ENCODE measurements at places on chromosomes 6 and 20.

- no peak for DNase-seq
These were observed 107.8 kb downstream of the COL19A1 start for GRCh38 chr6:69974193-69974592.

- DNase-seq = peak; percentile 14
These were observed 751 bp downstream of the MAP3K4 start for GRCh38 chr6:160992061-160992979.

DNA sequence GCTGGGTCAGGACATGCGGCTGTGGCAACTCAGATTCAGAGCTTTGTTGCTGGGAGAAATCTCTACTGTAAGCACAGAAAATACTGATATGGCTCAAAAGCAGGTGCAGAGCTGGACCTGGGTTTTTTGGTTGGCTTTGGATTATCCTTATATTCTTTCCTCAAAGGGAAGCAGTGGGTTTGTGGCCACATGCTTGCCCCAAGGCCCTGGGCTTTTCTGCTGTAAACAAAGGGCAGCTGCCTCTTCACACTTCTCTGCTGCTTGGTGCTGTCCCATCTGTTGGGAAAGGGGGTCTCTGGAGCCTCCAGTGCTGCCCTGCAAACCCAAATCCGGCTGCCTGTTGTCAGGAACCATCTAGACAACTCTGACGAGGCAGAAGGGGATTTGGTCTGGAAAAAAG, 52.4 kb downstream of the ANKRD6 start:
- DNase-seq = no peak

DNA sequence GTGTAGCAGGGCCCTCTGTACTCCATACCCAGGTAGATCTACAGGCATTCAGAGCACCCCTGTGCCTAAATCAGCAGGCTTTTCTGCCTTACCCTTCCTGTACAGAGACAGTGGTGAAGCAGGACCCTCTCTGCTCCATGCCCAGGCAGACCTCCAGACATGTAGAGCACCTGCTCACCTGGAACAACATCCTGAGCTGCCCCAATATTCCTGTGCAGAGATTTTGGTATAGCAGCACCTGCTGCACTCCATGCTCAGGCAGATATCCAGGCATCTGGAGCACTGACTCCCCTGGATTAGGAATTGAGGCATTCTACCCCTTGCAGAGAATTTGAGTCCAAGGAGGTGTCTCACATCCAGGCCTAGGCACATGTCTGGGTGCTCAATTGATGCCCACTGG, 12.6 kb upstream of the CST1 start:
- no peak for DNase-seq

- DNase-seq = no peak
These were observed 268.3 kb downstream of the PRL start for GRCh38 chr6:22028403-22029090.

GRCh38 chr6:89768324-89768723, 51.3 kb downstream of the MDN1 start:
- no peak for DNase-seq

DNA sequence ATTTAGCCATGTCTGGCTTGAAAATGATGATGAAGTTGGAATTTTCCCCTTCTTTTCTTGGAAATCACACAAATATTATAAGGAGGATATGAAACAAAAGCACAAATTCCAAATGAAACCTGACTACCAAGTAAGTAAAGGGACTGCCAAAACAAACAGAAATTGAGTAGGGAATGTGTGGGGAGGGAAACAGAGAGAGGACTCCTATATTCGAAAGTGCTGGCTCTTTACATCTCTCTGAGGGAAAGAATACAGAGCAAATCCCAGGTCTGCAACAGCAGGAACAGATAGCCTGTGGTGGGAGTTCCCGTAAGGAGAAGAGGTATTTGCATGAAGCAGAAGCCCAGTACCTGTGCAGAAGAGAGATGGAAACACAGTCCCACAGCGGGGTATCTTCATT, 583.7 kb downstream of the EPM2A start:
- no peak for DNase-seq

GRCh38 chr6:36837022-36837339, 2.3 kb downstream of the CPNE5 start:
- DNase-seq = no peak

DNA sequence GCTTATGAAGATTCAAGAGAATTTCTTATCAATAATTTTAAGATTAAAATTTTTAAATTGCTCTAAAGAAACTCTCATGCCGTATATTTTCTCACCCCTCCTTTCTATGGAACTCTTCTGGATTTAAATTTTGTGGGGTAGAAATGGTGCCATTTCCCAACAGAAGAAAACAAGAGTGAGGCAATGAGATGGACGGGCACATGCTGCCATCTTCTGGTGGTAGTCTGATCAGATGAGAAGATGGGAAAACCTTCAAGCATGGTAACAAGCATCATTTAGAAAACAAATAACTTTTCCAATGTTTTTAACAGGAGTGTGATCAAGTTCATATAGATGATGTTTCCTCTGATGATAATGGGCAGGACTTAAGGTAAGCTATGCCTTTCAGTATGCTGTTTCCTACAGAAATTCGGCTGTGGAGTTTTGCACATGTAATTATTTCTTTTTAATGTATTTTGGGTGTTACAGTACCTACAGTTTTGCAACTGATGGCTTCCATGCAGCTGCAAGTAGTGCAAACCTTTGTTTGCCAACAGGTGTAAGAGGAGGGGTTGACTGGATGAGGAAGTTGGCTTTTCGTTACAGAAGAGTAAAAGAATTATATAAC, 271.4 kb downstream of the EYA4 start:
- no peak for DNase-seq

- no peak for DNase-seq
These were observed 80.8 kb upstream of the STMND1 start for GRCh38 chr6:17020889-17021538.

- no peak for DNase-seq
These were observed 40.5 kb downstream of the SAMD5 start for GRCh38 chr6:147548921-147549475.

DNA sequence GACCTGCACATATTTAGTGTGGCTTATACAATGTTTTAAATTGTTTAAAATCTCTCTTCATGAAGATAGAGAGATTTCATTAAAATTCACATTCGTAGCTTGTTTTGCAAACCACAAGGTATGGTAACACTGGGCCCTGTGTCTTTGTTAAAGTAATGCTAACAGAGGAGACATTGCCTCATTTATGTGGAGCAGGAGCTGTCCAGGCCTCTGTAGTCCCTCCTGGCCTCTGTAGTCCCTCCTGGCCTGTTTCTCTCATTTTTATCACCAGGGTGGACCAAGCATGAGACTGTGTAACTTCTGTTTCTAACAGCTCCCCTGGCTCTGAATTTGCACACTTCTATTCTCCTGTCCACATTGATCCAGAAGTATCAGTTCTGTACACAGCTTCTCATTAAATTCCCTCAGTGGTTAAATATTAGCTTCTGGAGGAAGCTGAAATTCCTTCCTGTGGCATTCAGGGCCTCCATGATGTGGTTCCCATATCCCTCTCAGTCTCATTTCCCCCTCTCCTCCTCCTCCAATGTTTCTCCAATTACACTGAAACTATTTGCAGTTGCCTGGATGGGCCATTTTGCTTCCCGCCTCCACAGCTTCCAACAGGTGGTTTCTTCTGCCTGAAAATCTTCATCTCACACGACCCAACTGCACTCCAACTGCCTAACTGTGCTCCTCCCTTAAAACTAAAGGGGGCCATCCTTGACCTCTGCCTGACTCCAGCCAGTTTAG, 340.4 kb downstream of the SYNE1 start:
- DNase-seq = no peak

DNA sequence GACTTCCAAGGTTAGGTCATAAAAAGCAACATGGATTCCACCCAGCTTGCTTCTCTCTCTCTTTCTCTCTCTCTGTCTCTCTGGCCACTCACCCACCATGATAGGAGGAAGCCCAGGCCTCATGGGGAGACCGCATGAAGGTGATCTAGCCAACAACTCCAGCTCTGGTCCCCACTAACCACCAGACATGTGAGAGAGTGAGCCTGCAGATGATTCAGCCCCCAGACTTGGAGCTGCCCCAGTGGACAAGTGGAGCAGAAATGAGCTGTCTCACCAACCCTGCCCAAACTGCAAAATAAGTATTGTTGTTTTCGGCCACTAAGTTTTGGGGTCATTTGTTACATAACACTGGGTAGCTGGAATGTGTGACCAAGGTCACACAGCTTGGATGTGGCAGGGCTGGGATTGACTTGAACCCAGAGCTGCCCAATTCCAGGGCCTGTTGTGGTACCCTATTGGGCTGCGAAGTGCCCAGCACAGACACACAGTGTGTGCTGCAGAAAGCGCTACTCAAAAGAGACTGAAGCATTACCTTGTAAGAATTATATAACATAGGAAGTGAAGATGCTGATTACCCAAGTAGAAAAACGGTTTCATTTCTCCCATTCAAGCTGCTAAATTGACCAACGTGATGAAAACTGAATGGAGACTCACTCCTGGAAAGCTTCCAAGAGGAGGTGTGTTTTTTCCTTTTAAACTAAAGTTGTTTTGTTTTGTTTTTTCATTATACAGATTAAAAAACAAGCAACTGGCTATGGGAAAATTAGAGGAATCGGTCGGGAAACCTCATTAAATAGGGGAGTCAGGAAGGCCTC, 9.1 kb upstream of the TLDC2 start:
- DNase-seq = no peak

DNA sequence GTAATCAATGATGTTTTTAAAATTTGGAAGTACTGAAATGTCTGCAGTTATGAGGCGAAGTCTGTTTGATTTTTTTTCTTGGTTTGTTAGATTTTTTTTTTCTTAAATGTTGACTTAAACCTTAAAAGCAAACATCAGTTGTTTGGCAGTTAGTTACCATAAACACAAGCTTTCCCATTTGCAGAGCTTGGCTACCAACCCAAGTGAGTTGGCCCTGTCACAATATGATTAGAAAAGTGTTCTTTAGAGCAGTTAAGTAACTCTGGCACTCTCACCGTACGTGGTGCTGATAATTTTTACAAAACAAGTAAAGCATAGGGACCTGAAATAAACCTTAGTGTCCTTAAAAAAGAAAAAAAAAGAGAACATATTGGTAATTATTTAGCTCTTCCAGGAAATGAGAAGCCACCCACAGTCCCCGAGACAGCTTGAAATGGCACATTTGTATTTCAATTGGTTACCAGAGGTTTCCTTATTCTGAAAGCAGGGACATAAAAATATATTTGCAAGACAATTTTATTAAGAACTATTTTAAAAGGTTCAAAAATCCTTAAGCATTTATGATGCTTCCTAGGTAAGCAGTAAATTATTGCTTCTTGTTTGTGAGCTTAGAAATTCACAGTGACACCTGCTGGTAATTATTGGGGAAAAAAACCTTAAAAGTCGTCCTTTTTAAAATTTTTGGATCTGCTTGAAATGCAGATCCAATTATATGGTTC, 3.9 kb downstream of the HEY2 start:
- DNase-seq = no peak

- DNase-seq = no peak
These were observed 27.5 kb upstream of the TBXT start for GRCh38 chr6:166194914-166195859.

DNA sequence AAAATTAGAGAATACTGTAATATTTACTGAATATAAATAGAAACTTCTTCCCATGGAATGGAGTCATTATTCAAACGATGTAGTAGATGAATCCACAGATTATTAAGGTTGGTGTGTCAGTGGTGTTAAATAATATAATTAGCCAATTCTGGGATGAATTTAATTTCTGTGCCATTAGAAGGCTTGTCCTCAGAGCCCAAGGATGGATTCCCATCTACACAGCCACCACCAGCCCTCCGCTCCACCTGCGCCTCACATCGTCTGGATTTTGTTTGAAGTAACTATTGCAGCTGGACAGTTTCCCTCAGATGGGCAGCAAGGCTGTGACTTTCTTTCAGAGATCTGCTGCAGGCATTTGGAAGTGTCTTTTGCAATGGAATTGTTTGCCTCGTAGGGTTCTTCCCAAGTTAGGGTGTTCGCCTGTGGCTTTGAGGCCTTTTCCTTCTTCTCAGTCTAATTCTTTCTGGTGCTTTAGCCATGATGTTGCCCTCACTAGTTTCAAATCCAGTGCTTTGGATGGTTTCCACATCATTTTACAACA, 104.7 kb downstream of the AIG1 start:
- no peak for DNase-seq

GRCh38 chr6:154410619-154411072, 54.0 kb upstream of the IPCEF1 start:
- peak; percentile 32 for DNase-seq

DNA sequence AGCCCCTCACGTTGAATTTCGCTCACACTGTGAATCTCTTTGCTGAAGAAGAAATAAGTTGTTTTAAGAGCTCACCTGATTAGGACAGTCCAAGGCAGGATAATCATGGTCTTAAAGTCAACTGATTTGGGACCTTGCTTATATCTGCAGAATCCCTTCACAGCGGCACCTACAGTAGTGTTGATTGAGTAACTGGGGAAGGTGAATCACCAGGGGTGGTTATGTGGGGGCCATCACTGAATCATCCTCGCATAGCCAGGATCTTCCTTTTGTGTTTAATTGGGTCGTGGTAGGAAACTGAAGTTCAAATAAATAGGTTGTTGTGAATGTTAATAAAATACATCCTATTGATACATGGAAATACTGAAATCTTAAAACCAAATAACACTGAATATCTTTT, 20.2 kb upstream of the MICA start:
- peak; percentile 29 for DNase-seq

- DNase-seq = no peak
These were observed 6.9 kb upstream of the CITED2 start for GRCh38 chr6:139381216-139381865.

DNA sequence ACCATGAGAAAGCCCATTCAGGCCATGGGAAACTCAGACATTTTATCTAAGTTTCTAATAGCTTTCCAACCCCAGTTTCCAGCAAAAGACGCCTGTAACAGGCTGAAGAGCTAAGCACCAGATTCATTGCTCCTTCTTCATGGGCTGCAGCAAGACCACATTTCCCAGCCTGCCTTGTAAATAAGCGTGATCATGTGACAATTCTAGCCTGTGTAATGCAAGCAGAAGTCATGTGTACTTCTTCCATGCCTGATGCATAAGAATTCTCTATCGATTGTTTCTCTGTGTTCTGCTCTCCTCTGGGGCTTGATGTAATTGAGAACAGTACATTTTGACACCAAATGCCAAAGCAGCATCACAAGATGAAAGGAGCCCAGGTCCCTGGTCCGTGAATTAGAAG, 6.8 kb downstream of the PCSK2 start:
- DNase-seq = no peak
